ENCODE measurements at places on chromosomes 1 and 21. TPM values are rescaled to one million over a fixed set of nuclear protein-coding genes. Genes with fewer than 3 reads are reported as not detected.

Gene CDK18
- total RNA-seq = 10.9 TPM

Gene S100A10
- total RNA-seq = 801 TPM

Gene FABP3
- 7.5 TPM for total RNA-seq

Gene LORICRIN
- not detected for total RNA-seq

- no peak overlapping the region for H3K27ac ChIP-seq
- no peaks in the 10 kb centered on the region for H3K36me3 ChIP-seq
- H3K4me3 ChIP-seq = no peak overlapping the region
- H3K27me3 ChIP-seq = no peaks in the 10 kb centered on the region
Observed at GRCh38 chr21:40684726-40685125, 162.2 kb downstream of the DSCAM start.

DNA sequence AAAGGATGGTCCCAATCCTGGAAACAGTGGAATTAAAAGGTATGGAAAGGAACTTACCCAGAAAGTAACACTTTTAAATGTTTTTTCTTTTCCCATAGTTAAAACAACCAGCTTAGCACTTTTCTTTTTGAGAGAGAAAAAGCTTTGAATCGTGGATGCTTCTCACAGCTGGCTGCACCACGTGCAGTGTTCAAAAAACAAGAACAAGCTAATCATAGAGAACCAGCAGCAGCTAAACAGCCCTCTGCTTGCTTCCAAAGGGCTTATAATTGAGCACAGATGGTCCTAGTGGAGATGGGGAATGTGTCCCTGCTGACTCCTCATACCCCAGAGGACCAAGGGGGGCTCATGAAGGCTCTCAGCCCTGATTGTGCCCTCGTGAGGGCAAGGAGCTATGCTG is 26.4 kb downstream of the UTP25 start:
- H3K4me3 ChIP-seq = no peak overlapping the region
- no peak overlapping the region for H3K27ac ChIP-seq

DNA sequence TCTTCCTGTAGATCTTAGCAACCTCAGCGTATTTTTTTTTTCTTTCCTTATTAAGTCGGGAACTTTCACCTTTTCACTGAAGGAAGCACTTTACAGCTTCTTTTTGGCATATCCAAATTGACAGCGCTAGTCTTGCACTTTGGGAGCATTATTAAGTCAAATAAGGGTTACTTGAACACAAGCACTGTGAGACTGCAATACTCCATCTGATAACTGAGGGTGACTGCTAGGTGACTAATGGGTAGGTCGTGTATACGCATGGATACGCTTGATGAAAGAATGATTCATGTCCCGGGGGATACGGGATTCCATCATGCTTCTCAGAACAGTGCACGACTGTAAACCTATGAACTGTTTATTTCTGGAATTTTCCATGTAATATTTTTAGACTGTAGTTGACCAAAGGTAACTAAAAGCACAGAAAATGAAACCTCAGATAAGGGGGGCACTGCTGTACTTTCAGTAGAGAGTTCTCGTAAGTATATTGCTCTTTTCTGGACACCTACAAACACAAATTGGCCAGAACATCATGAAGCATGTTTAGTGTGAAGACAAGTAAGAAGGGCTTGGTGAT is 364.7 kb downstream of the SMYD3 start:
- no peak overlapping the region for H3K27ac ChIP-seq
- no peaks in the 10 kb centered on the region for H3K36me3 ChIP-seq
- no peak for DNase-seq

GRCh38 chr21:42392731-42393442 is 3.0 kb downstream of the TMPRSS3 start:
- no peak overlapping the region for H3K27ac ChIP-seq
- H3K4me3 ChIP-seq = no peak overlapping the region
- peaks cover 2% of the 10 kb centered on the region for H3K27me3 ChIP-seq

- DNase-seq = no peak
- H3K36me3 ChIP-seq = no peaks in the 10 kb centered on the region
- H3K4me1 ChIP-seq = no peaks in the 10 kb centered on the region
- H3K4me3 ChIP-seq = no peak overlapping the region
Observed at GRCh38 chr1:192442736-192443135, 125.9 kb downstream of the RGS21 start.

- no peaks in the 10 kb centered on the region for H3K36me3 ChIP-seq
- H3K4me3 ChIP-seq = no peak overlapping the region
- H3K4me1 ChIP-seq = no peaks in the 10 kb centered on the region
- no peaks in the 10 kb centered on the region for H3K27me3 ChIP-seq
Observed at GRCh38 chr1:231062500-231063270, 22.6 kb upstream of the FAM89A start.

GRCh38 chr1:87202922-87203655 is 125.6 kb upstream of the LMO4 start:
- H3K36me3 ChIP-seq = no peaks in the 10 kb centered on the region
- H3K4me1 ChIP-seq = no peaks in the 10 kb centered on the region
- H3K4me3 ChIP-seq = no peak overlapping the region
- DNase-seq = no peak
- no peak overlapping the region for H3K27ac ChIP-seq

DNA sequence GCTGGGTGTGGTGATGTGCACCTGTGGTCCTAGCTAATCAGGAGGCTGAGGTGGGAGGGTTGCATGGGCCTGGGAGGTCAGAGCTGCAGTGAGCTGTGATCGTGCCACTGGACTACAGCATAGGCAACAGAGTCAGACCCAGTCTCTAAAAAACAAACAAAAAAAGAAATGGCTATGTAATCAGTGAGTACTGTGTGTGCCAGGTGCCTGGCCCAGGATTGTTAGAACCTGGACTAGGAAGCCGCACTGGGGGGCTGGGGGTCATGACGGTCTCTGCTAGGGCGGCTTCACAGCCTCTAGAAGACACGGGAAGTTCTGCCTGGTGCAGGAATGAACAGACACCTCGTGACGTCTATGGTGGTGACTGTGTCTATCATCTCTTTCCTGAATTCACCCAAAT is 8.5 kb downstream of the TMEM9 start:
- H3K27ac ChIP-seq = no peak overlapping the region
- no peak for DNase-seq
- H3K36me3 ChIP-seq = peaks cover 2% of the 10 kb centered on the region
- H3K4me3 ChIP-seq = no peak overlapping the region
- no peaks in the 10 kb centered on the region for H3K27me3 ChIP-seq

DNA sequence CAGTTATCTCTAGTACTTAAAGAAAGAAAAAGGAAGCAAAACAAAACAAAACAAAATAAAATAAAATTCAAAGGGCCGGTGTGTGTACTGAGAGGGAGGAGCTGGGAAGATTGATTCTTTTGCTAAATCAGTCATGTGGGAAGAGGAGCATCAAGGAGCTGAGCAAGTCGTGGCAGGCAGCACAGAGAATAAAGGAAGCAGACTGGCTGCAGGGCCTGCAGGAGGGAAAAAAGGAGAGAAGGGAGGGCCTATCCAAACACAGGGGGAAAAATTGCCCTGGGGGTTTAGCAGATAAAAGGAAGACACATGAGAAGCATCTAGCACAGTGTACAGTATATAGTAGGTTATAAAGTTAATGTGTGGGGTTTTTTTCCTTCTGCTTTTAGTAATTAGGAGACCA is 27.6 kb downstream of the AGO4 start:
- no peak overlapping the region for H3K4me3 ChIP-seq
- H3K27ac ChIP-seq = no peak overlapping the region
- no peaks in the 10 kb centered on the region for H3K4me1 ChIP-seq
- H3K36me3 ChIP-seq = peaks cover 34% of the 10 kb centered on the region
- DNase-seq = no peak
